IgD-negative memory B cell (primary cell): ENCODE measurements at places on chromosomes 12 and 14. TPM values are rescaled to one million over a fixed set of nuclear protein-coding genes. Genes with fewer than 3 reads are reported as not detected.

The ERP27 gene
- polyA plus RNA-seq = 1.9 TPM

The CD163 gene
- 0.24 TPM for polyA plus RNA-seq

The TEX52 gene
- polyA plus RNA-seq = not detected

The SMCO2 gene
- not detected for polyA plus RNA-seq

The LRP6 gene
- not detected for polyA plus RNA-seq

The CCDC177 gene
- polyA plus RNA-seq = not detected

The DDN gene
- polyA plus RNA-seq = not detected

The NRL gene
- polyA plus RNA-seq = 2.6 TPM
